Lower lobe of right lung (tissue), 2 donors: ENCODE measurements at places on chromosomes 3 and 15.
A peak's percentile ranks its signal among the peaks of the same experiment; 100 is the strongest.

DNA sequence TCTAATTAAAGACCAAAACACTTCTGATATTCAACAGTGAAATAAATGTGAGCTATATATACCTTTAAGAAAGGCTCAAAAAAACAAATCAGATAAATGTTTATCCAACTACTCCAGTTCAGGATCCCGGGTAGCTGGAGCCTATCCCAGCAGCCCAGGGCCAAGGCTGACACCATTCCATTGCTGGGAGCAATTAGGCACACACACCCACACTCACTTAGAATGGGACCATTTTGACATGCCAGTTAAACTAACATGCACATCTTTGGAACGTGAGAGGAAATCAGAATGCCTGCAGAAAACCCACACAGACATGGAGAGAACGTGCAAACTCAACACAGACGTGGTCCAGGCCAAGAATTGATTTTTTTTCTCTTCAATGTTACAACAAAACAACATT lies 30.0 kb upstream of the PLSCR4 start:
- H3K4me3 ChIP-seq = no peak overlapping the region
- H3K27me3 ChIP-seq = no peaks in the 10 kb centered on the region
- H3K4me1 ChIP-seq = peaks cover 6% of the 10 kb centered on the region
- DNase-seq = no peak
- H3K27ac ChIP-seq = no peak overlapping the region

- H3K4me3 ChIP-seq = no peak overlapping the region
- no peaks in the 10 kb centered on the region for H3K27me3 ChIP-seq
- H3K27ac ChIP-seq = no peak overlapping the region
- H3K4me1 ChIP-seq = peaks cover 4% of the 10 kb centered on the region
Observed at GRCh38 chr15:77040673-77041072, 30.2 kb downstream of the TSPAN3 start.

- H3K36me3 ChIP-seq = peaks cover 41% of the 10 kb centered on the region
- H3K27me3 ChIP-seq = no peaks in the 10 kb centered on the region
- H3K4me1 ChIP-seq = peaks cover 39% of the 10 kb centered on the region
- no peak overlapping the region for H3K4me3 ChIP-seq
Observed at GRCh38 chr3:16262174-16262573, 2.6 kb downstream of the DPH3 start.

DNA sequence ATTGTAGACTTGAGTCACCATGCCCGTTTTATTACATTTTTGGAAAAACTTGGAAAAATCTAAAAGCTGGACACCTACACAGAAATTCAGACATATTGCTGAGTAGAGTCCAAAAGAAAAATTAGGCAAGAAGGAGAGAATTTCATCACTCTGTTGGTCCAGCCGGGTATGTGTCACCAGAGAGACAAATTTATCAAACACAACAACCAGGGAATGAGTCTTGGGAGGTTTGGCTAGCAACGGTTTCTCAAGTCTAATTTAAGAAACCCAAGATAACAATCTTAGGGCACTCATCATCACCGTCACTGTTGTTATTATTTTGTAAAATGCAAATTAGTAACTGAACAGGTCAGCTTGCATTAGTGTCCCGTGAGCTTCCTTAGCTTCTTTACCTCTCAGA lies 197.5 kb upstream of the C2CD4B start:
- H3K4me1 ChIP-seq = no peaks in the 10 kb centered on the region
- no peaks in the 10 kb centered on the region for H3K36me3 ChIP-seq
- H3K27me3 ChIP-seq = peaks cover 28% of the 10 kb centered on the region
- no peak for DNase-seq
- no peak overlapping the region for H3K27ac ChIP-seq

- H3K4me3 ChIP-seq = no peak overlapping the region
- H3K4me1 ChIP-seq = peaks cover 6% of the 10 kb centered on the region
- H3K27me3 ChIP-seq = no peaks in the 10 kb centered on the region
- no peaks in the 10 kb centered on the region for H3K36me3 ChIP-seq
- no peak for DNase-seq
Observed at GRCh38 chr3:148881286-148881685, 16.2 kb downstream of the CPA3 start.

DNA sequence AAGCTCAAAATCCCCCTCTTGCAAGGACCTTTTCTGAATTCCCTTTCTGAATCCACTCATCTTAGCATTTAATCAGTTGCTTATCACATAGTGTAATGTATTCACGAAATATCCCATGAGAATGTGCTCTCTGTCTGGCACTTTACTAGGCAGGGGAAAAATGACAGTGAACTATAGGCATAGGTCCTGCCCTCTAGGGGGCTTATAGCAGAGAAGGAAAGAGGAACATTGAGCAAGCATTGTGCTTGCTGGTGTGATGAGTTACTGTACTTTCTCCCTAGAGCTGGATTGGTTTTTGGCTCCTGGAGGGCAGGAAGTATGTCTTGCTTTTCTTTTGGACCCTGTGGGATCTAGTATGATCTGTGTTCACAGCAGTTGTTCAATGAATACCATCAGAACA lies 26.5 kb downstream of the DUOX2 start:
- no peak overlapping the region for H3K4me3 ChIP-seq
- H3K36me3 ChIP-seq = no peaks in the 10 kb centered on the region
- no peak for DNase-seq
- H3K4me1 ChIP-seq = no peaks in the 10 kb centered on the region
- peaks cover 15% of the 10 kb centered on the region for H3K27me3 ChIP-seq

DNA sequence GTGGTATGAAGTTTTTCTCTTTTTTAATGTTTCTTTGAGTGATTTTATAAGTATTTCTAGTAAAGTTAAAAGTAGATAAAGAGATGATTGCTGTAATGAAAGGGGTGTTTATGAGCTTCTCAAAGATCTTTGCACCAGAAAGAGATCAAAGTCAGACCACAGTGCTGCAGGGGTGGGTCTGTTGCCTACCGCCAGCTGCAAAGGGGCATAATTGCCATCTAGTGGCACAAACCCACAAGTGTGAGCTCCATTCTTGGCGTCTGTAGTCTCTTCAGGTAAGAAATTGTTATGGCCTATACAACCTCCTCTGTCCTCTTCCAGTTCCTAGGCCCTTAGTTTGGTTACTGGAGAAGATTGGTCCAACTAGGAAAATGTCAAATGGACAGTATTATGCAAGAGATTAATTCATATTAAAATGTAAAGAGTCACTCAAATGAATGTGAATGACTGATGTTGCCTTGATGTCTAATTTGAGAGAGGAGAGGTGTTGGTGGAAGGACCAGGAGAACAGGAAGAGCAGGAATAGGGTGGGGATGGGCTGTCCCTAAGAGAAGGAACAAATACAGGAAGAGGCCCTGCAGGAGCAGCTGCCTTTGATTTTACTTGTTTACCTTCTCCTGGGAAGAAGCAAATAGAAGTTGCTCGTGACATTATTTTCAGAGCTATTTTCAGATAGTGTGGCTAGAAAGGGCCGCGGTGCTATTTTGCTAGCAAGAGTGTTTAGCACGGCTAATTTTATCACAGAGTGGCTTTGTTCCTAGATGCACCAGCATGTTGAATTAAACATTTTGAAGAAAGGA lies 53.0 kb upstream of the GSK3B start:
- H3K36me3 ChIP-seq = no peaks in the 10 kb centered on the region
- H3K4me3 ChIP-seq = no peak overlapping the region
- no peaks in the 10 kb centered on the region for H3K27me3 ChIP-seq
- peaks cover 19% of the 10 kb centered on the region for H3K4me1 ChIP-seq

DNA sequence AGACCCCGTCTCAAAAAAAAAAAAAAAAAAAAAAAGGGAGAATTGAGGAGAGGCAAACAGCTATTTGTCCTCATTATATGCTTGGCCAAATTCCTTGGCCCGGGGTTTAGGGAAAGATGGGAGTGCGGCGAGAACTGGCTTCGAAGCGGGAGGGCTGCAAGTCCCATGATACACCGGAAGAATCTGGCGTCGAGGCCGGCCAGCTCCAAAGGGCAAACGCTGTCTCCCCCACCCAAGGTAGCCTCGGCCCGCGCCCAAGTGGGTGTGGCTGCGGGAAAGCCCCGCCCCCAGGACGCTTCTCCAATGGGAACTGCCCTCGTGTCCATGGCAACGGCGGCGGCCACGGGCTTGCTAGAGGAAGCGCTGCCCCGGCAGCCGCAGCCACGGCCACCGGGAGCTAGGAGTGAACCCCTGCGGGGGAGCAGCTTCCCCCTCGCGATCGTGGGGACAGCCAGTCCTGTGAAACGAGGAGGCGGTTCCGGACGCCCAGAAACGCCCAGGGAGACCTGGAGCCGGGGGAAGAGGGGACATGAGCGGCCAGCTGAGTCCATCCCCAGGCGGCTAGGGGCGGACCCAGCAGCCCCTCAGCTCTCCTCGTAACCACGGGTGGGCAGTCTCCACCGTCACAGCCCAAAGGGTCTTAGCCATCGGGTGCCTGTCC lies at the start of gene TTLL13:
TTLL13 (plus strand) TSS at position 354 of the 661 bp plus-strand sequence. CDS start 1,075 bp downstream, outside the sequence.
- H3K4me3 ChIP-seq = peak within 1 kb of the TSS; percentile 70
- H3K27ac ChIP-seq = peak within 1 kb of the TSS; percentile 61
- H3K4me1 ChIP-seq = peaks cover 12% of the 10 kb centered on the region

- H3K27me3 ChIP-seq = no peaks in the 10 kb centered on the region
- peaks cover 73% of the 10 kb centered on the region for H3K36me3 ChIP-seq
- DNase-seq = no peak
- H3K27ac ChIP-seq = no peak overlapping the region
- H3K4me3 ChIP-seq = no peak overlapping the region
- peaks cover 5% of the 10 kb centered on the region for H3K4me1 ChIP-seq
Observed at GRCh38 chr15:68175526-68175925, 29.6 kb downstream of the CALML4 start.

DNA sequence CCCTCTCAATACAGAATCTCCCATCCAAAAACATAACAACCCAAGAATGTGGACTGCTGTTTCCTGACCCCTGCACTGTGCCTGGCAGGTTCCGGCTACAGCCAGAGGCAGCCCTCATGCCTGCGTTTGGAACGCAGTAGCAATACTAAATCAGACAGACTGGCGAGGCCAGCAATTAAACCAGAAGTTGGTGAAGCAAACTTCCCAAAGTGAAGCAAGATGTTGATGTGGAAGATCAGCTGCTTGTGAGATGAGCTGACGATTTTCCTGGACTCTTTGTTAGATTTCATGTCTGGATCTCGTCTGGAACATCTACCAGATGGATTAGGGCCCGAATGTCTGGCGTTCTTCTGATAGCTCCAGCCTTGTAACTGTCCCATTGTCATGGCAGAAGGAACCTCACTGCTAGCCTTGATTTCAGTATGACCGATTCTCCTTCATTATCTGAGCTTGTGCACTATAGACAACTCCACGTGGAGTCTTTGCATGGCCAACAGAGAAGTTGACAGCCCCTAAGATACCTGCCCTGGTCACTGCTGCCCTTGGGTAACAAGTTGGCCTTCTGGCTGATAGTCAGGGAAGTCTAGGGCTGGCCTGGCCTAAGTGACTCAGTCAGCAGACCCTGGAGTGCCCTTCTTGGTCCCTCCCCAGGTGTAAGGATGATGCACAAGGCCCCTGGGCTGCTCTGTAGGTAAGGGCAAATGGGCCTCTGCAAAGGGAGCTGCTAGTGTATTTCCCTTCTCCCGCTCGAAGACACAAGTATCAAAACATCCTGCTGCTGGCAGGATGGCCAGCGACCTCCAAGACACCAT lies 126.5 kb downstream of the ADAMTS17 start:
- no peaks in the 10 kb centered on the region for H3K27me3 ChIP-seq
- H3K36me3 ChIP-seq = no peaks in the 10 kb centered on the region
- H3K27ac ChIP-seq = peak overlapping the region; percentile 46
- no peak overlapping the region for H3K4me3 ChIP-seq

DNA sequence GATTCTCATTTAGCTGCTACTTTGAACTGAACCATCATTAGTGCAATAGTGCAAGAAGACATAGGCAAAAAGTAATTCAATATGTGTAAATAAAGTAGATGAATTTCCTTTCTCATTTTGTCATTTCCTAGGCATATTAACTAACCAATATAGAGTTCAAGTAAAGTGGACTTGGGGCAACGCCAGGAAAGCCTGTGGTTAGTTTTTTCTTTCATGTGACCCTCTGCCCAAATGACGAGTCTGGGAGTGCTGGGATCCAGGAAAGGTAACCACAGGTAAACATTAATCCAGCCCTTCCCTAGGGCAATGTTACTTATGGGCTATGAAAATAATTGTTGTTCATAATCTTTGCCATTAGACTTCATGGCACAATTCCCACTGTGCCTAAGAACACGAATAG lies 181.0 kb downstream of the VPS13C start:
- H3K27ac ChIP-seq = no peak overlapping the region
- H3K4me3 ChIP-seq = no peak overlapping the region
- H3K27me3 ChIP-seq = no peaks in the 10 kb centered on the region
- no peaks in the 10 kb centered on the region for H3K4me1 ChIP-seq
- H3K36me3 ChIP-seq = peaks cover 83% of the 10 kb centered on the region
- no peak for DNase-seq
